CD4-positive, alpha-beta T cell treated with Interleukin-15 for 4 hours (primary cell): ENCODE measurements at places on chromosomes 4 and X.

- no peak for DNase-seq
Measured at GRCh38 chrX:41293269-41293668, 40.7 kb upstream of the DDX3X start.

- DNase-seq: no peak
Measured at GRCh38 chr4:6925357-6925836, 15.8 kb downstream of the TBC1D14 start.

DNA sequence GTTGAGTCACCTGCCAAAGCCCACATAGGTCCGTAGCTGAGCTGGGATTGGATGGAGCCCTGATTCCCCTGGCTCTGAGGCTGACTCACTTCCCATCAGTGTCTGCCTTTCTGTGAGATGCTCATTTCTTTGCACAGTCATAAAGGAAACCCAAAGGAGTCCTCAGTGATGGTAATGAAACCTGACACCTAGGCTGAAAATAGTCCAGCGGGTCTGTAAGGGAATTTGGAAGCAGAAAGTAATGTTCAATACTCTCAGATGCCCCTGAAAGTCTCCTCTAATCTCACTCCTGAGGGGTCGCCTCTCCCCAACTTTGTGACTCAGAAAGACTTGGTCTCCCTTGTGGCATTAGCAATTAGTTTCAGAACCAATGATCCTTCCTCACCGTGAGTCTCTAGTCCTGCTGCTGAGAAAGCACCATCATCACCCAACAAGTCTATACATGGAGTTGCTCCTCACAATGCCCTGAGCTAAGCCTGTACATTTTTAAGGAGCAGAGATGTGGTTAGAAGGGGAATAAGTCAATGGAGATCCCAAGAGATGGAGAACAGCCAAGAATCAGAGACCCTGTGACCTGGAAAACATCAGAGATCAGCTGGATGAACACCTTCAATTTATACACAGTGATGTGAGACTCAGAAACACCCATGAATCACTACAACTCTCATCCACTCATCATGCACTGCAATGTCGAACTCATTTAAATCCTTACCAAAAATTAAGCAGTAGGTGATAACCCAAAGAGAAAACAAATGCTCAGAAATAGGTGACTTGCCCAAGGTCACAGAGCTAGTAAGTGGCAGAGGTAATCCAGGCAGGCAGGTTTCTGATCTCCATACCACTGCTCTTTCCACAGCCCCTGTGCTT lies 219.0 kb upstream of the CPEB2 start:
- no peak for DNase-seq

GRCh38 chr4:74968456-74969164 lies 35.7 kb downstream of the PARM1 start:
- DNase-seq: no peak

DNA sequence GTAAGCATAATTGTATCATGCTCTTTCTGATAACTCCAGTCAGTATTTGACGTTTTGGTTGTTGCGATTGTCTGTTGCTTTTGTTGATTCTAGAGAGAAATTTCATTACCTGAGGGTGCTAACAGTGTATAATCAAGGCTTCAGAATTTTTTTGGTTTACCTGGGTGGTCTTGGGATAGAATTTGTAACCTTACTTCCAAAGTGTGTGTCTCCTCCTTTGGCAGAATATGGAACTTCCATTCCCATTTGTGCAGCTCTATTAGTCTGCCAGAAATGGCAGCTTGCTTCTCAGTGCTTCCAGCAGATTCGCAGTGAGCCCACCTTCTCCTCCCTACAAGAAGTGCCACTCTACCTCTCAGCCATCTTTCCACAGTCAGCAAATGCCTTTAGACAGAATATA lies 5.3 kb downstream of the COPS4 start:
- DNase-seq: no peak

GRCh38 chr4:134132086-134132783 lies 69.4 kb downstream of the PABPC4L start:
- no peak for DNase-seq

- DNase-seq: peak; percentile 31
Measured at GRCh38 chr4:67909905-67910584, 26.2 kb upstream of the TMPRSS11D start.

DNA sequence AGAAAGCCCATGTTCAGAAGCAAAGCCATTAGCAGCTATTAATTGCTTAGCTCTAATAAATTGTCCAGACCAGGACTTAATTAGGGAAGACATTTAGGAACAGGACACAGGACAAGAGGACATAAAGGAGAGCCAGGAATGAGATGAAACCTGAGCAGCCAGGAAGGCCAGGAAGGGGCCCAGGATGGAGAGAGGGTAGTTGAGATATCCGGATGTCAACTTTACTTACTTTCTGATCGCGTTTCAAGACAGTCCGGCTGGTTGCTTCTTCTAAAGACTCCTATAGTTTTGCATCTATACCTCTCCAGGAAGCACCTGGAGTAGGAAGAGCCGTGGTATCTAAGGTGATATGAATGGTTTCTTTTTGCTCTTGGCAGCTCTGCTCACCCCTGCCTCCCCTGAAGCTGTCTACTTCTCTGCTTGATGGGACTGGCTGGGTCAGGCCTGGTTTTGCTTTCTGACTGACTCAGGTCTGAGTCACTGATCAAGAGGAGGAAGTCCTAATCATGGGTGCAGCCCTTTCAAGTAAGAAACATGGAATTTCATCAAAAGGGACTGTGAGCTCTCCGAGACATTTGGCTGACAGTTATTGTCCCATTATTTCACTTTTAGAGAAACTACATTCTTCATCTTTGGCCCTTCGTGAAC lies 733.3 kb downstream of the RPA4 start:
- no peak for DNase-seq

GRCh38 chrX:40248822-40249221 lies 151.1 kb upstream of the BCOR start:
- no peak for DNase-seq

DNA sequence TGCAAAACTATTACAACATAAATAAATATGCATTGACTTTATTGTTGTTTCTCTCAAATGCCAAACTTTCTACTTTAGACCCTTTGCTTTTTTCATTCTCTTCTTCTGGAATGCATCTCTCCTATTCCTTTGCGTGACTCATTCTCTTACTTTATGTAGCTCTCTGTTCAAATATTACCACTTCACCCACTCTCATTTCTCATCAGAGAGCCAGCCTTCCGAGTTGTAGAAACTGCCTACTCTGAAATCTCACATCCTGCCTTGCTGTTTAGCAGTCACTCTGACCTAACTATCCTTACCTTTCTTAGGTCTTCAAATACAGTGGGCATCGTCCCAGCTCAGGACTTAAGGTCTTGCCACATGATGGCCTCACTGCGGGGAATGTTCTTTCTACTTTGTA lies 143.5 kb downstream of the GALNTL6 start:
- no peak for DNase-seq

GRCh38 chrX:132480581-132481203 lies 8.1 kb downstream of the MBNL3 start:
- peak; percentile 46 for DNase-seq

DNA sequence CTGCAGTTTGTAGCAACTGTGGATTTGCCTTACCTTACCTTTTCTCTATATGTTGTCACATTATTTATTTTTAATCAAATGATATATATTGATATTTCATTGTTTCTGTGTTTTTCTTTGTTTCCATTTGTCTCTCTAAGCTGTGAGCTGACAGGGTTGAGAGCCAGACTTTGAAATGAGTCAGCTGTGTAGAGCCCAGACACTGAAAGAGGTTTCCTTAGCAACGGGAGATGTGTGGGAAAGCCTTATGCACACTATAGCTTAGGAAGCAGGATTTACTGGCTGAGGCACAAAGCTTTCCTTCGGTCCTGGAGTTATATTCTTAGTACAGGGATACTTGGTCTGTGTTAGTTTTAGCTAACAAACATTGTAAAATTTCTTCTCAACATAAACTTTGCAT lies 192.2 kb downstream of the FGF13 start:
- no peak for DNase-seq

DNA sequence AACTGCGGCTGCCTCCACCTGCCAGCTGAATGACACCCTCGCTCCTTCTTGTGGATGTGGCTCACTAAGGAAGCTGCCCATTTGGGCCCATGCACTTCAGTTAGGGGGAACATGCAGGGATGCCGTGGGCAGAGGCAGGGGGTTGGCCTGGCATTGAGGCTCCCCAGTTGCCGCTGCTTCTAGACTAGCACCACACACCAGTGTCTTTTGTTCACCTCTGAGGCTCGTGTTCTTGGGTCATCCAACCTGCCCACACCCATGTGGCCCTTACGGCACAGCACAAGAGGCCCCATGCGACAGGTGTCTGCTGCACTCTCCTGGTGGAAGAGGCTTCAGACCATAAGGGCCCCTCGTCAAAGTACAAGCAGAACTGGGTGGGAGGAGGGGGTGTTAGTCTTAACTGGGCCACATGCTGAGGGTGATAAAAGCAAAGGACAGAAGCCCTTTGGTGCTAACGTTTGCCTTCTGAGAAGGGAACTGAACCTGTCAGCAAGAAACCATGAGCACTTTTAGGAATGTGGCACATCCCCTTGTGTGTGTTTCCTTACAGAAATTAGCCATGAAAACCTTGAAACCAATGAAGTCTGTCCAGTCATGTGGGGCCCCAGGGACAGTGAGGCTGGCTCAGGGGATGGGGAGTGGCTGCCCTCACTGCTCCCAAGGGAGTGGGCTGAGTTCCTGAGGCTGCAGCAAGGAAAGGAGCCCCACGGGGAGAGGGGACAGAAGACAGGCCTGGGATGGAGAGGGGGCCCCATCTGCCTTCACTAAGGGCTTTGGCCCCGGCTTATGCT lies 39.2 kb downstream of the MAP7D3 start:
- no peak for DNase-seq

- no peak for DNase-seq
Measured at GRCh38 chr4:86640469-86640868, 46.4 kb downstream of the PTPN13 start.

DNA sequence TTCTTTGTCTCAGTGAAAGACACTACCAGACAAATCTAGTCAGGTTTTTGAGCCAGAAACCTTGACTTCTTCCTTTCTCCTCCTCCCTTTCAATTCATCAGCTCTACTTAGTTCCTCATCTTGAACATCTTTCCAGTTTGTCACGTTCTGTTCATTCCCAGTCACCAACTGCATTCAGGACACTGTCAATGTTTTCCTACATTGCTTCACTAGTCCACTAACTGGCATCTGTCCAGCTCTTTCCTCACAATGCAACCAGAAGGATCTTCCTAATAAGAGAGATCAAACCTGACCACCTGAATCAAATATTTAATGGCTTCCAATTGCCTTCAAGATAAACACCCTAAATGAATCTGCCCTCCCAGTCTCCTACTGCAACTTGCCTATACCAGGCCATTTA lies 52.5 kb downstream of the SYNPO2 start:
- DNase-seq: no peak

DNA sequence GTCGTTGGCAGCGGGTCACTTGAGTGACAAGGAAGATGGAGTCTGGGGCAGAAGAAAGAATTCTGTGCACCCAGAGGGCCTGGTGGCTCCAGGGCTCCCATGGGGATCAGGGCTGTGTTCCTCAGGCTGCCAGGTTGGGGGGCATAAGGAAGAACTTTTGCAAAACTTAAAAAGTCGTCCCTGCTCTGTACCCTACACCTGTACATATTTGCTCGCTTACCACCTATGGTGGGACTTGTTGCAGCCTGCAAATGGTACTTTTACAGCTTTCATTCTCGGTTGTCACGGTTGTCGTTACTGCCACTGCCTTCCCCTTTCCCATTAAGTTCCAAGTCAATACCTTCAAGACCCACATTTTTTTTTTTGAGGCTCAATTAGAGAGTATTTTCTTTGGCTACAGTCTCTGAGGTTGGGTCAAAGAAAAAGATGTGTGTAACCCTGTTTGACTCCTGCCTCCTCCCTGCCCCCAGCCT lies 9.1 kb downstream of the ARX start:
- DNase-seq: no peak

GRCh38 chr4:36242629-36243354 lies 1.5 kb downstream of the ARAP2 start:
- DNase-seq: no peak

DNA sequence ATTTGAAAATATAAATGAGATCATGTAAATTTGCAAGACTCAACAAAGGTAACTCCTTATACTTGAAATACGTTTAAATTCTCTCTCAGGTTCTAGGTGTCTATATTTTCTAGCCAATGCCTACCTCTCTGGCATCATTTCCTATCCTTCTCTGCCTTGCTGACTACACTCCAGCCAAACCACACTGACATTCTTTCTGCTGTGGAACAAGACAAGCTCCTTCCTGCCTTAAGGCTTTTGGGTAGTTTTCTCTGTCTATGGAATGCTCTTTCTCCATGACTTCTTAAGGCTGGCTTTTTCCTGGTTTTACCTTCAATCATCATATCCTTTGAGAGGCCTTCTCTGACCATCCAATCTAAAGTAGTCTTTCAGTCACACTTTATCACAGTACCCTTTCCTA lies 201.0 kb downstream of the SPRY1 start:
- DNase-seq: no peak
